ENCODE measurements at places on chromosomes 13 and 19. TPM values are rescaled to one million over a fixed set of nuclear protein-coding genes. Genes with fewer than 3 reads are reported as not detected.

DNA sequence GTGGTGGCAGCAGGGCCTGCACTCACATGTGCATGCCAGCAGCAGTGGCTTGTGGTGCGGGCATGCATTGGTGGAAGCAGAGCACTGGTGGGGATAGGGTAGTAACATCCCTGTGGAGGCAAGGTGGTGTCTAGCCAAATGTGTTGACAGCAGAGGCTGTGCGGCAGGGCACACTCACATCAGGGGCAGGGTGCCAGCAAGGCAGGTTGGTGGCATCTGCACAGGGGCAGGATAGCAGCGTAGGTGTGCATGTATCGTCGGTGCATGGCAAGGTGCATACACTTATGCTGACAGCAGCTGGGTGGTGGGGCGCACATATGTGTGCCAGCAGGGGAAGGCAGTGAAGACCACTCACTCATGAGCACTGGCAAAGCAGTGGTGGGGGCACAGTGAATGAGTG, 211.5 kb upstream of the CSNK1A1L start:
- H3K27me3 ChIP-seq, result no peaks in the 10 kb centered on the region
- no peak overlapping the region for H3K4me3 ChIP-seq
- no peak overlapping the region for H3K27ac ChIP-seq
- peaks cover 4% of the 10 kb centered on the region for H3K4me1 ChIP-seq
- no peaks in the 10 kb centered on the region for H3K36me3 ChIP-seq

DNA sequence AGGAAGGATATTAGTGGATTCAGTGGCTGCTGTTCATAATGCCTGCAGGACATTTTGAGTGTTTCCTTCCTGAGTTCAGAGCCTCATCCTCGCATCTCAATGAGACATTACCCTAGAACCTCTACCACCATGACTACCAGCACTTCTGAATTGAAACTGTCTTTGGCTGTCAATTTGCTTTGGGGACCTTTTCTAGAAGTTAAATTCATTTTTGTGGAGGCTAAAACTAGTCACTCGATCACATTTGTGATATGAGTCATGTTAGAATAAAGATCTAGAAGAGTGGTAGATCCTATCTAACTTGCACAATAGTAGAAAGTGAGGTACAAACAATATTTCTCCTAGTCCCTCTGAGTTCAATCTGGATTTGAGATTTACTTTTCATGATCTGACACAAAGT, 124.9 kb downstream of the KCNRG start:
- H3K36me3 ChIP-seq, result no peaks in the 10 kb centered on the region
- peaks cover 5% of the 10 kb centered on the region for H3K4me1 ChIP-seq
- no peaks in the 10 kb centered on the region for H3K27me3 ChIP-seq

DNA sequence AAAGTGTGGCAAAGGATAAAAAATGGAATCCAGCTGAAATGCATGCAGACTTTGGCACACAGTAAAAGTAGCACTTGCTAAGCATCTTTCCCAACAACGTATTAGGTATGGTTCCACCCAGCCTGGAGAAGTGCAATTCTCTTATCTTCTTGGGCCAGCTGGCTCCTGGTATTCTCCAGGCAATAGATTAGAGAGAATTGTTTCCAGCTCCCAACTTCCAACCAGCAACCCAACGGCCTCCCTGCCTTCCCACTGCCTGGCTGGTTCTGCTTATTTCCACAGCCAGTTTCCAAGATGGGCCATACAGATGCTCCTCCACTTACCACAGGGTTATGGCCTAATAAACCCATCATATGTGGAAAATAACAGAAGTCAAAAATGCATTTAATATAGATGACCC, 133.4 kb downstream of the OXGR1 start:
- H3K4me3 ChIP-seq, result no peak overlapping the region
- no peaks in the 10 kb centered on the region for H3K36me3 ChIP-seq
- no peak for DNase-seq
- H3K27ac ChIP-seq, result no peak overlapping the region
- no peaks in the 10 kb centered on the region for H3K27me3 ChIP-seq
- no peaks in the 10 kb centered on the region for H3K4me1 ChIP-seq

- H3K27me3 ChIP-seq, result no peaks in the 10 kb centered on the region
- no peaks in the 10 kb centered on the region for H3K4me1 ChIP-seq
- H3K4me3 ChIP-seq, result no peak within 1 kb of the TSS
- H3K27ac ChIP-seq, result no peak within 1 kb of the TSS
Measured at GRCh38 chr19:49324801-49325576, at the start of gene SLC6A16. SLC6A16 (minus strand) TSS chr19:49325191; CDS start chr19:49311347, 13,844 bp downstream.

GRCh38 chr19:16066611-16067104, 9.6 kb upstream of the TPM4 start:
- DNase-seq, result no peak
- H3K36me3 ChIP-seq, result no peaks in the 10 kb centered on the region
- H3K4me3 ChIP-seq, result peak overlapping the region; percentile 94
- no peaks in the 10 kb centered on the region for H3K27me3 ChIP-seq
- peaks cover 23% of the 10 kb centered on the region for H3K4me1 ChIP-seq

DNA sequence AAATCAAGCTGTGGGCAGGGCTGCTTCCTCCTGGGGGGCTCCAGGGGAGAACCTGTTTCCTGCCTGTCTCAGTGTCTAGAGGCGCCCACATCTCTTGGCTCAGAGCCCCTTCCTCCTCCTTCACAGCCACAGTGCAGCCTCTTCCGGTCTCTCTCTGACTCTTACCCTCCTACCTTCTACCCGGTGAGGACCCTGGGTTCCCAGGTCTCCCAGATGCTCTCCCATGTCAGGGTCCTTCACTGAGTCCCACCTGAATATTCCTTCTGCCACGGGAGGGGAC, 153.1 kb downstream of the KDM4B start:
- H3K36me3 ChIP-seq, result peaks cover 27% of the 10 kb centered on the region
- H3K27me3 ChIP-seq, result no peaks in the 10 kb centered on the region
- no peak for DNase-seq
- peaks cover 21% of the 10 kb centered on the region for H3K4me1 ChIP-seq

DNA sequence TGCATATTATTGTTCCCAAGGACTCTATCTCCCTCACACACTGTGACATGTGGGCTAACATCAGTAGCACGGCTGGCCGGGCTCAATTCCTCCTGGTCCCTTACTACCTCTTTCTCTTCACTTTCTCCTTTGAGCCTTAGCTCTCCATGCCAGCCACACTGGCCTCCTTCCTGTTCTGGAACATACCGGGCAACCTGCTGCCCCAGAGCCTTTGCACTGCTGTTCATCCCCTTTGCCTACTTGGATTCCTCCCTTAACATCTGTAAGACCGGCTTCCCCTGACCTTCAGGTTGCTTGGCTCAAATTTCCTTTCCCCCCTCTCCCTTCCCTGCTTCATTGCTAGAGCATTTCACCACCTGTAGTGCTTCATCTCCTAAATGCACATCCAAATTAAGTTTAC, 17.1 kb downstream of the IRS2 start:
- H3K27ac ChIP-seq, result no peak overlapping the region
- no peaks in the 10 kb centered on the region for H3K27me3 ChIP-seq
- no peak for DNase-seq

DNA sequence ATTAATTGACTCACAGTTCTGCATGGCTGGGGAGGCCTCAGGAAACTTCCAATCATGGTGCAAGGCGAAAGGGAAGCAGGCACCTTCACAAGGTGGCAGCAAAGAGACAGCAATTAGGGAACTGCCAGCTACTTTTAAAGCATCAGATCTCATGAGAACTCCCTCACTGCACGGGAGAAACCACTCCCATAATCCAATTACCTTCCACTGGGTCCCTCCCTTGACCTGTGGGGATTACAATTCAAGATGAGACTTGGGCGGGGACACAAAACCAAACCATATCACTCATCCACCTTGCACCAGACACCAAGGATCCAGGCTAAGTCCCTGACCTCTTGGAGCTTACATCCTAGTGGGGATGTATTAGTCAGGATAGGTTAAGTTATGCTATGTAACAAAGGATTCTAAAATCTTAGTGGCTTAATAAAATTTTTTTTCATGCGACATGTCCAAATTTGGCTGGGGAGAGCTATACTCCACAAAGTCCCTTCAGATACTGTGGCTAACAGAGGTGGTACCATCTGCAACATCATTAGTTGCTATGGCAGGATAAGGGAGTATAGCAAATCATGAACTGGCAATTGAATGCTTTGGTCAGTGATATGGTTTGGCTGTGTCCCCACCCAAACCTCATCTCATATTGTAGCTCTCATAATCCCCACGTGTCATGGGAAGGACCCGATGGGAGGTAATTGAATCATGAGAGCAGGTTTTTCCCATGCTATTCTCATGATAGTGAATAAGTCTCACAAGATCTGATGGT, 8.3 kb upstream of the FAM187B start:
- H3K4me1 ChIP-seq, result no peaks in the 10 kb centered on the region
- no peaks in the 10 kb centered on the region for H3K36me3 ChIP-seq
- H3K27ac ChIP-seq, result no peak overlapping the region
- no peak overlapping the region for H3K4me3 ChIP-seq
- no peaks in the 10 kb centered on the region for H3K27me3 ChIP-seq
- DNase-seq, result no peak

DNA sequence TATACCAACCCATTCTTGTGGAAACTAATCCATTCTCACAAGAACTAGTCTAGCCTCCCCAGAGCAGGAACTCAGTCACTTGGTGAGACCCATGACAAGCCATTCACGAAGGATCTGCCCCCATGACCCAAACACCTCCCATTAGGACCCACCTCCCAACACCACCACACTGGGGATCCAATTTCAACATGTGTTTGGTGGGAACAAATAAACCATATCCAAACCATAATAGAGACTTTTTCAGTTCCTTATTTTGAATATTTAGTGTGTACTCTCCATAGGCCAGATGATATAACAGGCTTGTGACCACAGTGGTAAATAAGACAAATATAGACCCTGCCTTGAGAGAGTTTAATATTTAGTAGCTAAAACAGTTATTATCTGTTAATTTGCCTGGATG, 227.5 kb upstream of the SERP2 start:
- DNase-seq, result no peak
- peaks cover 4% of the 10 kb centered on the region for H3K4me1 ChIP-seq
- H3K36me3 ChIP-seq, result no peaks in the 10 kb centered on the region
- no peaks in the 10 kb centered on the region for H3K27me3 ChIP-seq
- H3K27ac ChIP-seq, result no peak overlapping the region

GRCh38 chr13:63408331-63409189, 1992.9 kb upstream of the PCDH20 start:
- H3K27ac ChIP-seq, result no peak overlapping the region
- H3K4me3 ChIP-seq, result no peak overlapping the region
- H3K4me1 ChIP-seq, result no peaks in the 10 kb centered on the region
- no peaks in the 10 kb centered on the region for H3K27me3 ChIP-seq

DNA sequence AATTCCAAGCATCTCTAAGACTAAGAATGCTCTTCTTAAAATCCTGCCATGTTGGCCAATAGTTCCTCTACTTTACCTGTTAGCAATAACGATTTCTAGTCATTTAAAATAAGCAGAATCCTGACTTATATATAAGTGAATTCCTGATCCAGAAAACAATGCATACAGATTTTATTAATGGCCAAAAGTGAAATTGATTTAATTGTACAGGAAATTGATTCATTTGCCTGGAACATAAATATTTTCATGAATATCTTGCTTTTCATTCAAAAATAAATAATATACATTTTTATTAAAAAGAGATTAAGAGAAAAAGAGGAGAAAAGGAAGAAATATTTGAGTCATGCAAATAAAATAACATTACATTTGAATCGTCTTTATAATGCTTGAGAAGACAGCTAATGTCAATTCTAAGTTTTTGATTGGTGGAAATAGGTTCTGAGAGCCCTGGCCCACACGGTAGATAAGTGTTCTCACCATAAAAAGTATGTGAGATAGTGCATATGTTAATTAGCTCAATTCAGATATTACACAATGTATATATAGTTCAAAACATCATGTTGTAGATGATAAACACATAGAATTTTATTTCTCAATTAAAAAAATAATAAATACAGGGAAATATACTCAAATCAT, 323.2 kb upstream of the MIR17HG start:
- no peaks in the 10 kb centered on the region for H3K36me3 ChIP-seq
- no peaks in the 10 kb centered on the region for H3K27me3 ChIP-seq
- no peak for DNase-seq
- H3K27ac ChIP-seq, result no peak overlapping the region

DNA sequence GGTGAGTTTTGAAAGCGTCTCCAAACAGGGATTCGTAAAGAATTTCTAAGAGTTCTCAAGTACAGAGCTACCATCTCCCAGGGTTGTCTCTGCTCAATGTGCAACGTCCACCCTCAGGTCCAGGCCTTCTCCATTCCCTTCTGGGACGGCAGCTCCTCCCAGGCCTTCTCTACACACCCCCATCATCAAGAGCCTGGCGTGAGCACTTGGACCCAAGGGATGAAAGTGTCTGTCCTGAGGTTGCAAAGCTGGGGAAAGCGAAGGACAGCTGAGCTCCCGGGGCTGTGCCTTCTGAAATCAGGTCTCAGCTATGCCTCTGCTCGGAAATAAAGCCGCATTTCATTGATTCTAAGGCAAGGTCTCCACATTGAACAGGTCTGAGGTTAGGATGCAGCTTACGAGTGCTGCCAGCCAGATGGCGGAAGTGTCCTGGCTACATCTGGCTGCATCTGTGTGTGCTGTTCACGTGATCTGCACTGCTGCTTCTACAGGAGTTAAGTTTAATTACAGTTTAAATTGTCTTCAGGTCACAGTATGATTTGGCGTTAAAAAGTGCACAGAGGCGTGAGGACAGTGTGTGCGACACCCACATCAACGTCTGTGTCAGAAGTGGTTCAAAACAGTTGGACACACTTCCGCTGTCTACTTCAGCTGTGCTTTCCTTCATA, 27.0 kb upstream of the MIER2 start:
- no peaks in the 10 kb centered on the region for H3K4me1 ChIP-seq
- no peaks in the 10 kb centered on the region for H3K36me3 ChIP-seq
- no peak overlapping the region for H3K4me3 ChIP-seq
- no peak for DNase-seq

GRCh38 chr19:13604902-13605586, 98.8 kb upstream of the CACNA1A start:
- H3K27me3 ChIP-seq, result no peaks in the 10 kb centered on the region
- no peak overlapping the region for H3K4me3 ChIP-seq
- no peak overlapping the region for H3K27ac ChIP-seq
- H3K36me3 ChIP-seq, result no peaks in the 10 kb centered on the region

GRCh38 chr13:52725302-52725701, 14.3 kb downstream of the CNMD start:
- no peak overlapping the region for H3K4me3 ChIP-seq
- no peaks in the 10 kb centered on the region for H3K36me3 ChIP-seq
- H3K27me3 ChIP-seq, result no peaks in the 10 kb centered on the region
- H3K27ac ChIP-seq, result no peak overlapping the region
- H3K4me1 ChIP-seq, result no peaks in the 10 kb centered on the region

The TRPC4 gene
- 7.1 TPM for total RNA-seq

The FBXO17 gene
- total RNA-seq, result 31.7 TPM

The OLFM4 gene
- 1.2 TPM for total RNA-seq

The VSIG10L gene
- total RNA-seq, result 0.54 TPM

The PSG2 gene
- not detected for total RNA-seq

The MBD3L1 gene
- not detected for total RNA-seq

The CEACAM4 gene
- total RNA-seq, result not detected

The SPRED3 gene
- 4.1 TPM for total RNA-seq

Data from thoracic aorta (tissue), 2 donors.